NCI-H748 treated with DMSO at 0.1 percent for 48 hours (cell line): ENCODE measurements at places on chromosomes 7 and 10.

DNA sequence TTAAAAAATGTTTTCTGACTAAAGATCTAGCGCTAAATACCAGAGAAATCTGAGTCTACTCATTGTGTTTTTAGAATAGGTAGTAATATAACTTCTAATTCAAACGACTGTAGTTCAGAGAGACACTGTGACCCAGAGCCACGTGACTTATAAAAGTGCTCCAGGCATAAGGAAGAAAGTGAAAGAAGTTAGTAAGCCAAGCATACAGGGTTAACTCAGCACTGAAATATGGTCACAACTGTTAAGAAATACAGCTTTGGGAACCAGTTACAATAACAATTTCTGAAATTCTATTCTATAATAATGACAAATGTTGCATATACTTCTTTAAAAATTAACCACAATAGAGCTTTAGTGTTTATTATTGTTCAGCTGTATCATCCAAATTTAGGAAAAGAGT lies 119.1 kb downstream of the TFEC start:
- no peak for DNase-seq

GRCh38 chr10:8663131-8663530 lies 608.6 kb downstream of the GATA3 start:
- no peak for DNase-seq

DNA sequence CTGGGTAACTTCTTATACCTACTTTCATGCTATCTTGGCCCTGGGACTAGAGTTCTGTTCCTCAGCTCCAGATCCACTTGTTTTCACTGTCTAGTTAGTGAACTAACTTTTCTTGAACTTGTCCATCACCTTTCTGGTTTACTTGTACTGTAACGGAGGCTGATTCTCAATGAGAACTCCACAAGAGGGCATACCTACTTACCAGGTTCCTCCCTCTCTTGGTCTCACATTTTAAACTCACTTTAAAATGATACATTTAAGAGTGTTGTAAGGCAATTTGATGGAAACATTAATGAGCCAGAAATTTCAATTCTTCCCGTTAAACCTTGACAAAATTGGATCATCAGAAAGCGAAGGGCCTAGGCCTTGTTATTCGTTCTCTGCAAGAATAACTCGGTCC lies 111.6 kb downstream of the MAGI2 start:
- DNase-seq: no peak

- no peak for DNase-seq
These were observed 9.8 kb downstream of the CLRN3 start for GRCh38 chr10:127882801-127883459.

DNA sequence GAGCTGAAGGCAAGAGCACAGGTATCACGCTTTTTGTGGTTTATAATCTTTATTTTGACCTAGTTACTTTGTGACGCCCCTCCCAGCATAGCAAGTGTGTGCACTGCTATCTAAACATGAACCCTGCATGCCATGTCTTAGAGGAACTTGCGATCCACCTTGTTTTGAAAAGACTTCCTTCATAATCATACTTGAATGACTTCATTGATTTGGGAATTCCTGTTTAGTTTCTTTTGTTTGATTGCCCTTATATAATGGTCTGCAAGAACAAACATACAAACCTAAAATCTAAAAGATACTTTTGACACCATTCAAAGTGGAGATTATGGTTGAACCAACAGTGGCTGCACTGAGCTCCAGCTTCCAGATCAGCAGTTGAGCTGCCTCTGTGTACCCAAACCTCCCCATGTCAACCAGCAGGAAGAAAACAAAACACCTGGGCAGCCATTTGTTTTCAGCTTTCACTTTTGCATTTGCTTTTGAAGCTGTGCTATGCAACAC lies 132.6 kb downstream of the CELF2 start:
- DNase-seq: no peak

GRCh38 chr7:312424-312823 lies 22.5 kb downstream of the FOXL3 start:
- no peak for DNase-seq

GRCh38 chr10:44295644-44296241 lies 89.2 kb downstream of the CXCL12 start:
- DNase-seq: no peak

DNA sequence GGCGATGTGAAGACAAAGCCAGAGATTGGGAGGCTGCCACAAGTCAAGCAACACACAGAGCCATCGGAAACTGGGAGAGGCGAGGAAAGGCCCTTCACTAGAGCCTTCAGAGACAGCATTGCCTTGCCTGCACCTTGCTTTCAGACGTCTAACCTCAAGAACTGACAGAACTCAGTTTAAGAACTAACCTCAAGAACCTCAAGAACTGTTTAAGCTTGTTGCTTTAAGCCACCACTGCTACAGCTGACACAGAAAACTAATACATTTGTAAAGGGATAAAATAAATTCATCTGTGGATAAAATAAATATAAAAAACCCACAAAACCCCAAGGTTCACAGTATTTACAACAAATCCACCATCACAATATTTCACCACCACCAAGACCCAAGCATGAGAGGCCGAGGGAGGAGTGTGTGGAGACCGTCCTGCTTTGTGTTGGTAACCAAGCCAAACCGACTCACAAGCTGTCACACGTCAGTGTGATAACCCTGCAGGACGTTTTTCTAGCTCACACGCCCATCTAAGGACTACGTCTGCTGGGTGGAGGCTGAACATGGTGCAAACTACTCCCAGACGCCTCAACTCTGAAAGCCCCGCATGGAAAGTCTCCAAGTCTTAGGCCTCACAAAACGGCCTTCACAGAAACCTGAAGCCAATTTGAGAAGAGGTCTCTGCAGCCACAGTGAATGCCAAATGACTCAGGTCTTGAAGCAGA lies 116.8 kb downstream of the ABLIM1 start:
- no peak for DNase-seq

DNA sequence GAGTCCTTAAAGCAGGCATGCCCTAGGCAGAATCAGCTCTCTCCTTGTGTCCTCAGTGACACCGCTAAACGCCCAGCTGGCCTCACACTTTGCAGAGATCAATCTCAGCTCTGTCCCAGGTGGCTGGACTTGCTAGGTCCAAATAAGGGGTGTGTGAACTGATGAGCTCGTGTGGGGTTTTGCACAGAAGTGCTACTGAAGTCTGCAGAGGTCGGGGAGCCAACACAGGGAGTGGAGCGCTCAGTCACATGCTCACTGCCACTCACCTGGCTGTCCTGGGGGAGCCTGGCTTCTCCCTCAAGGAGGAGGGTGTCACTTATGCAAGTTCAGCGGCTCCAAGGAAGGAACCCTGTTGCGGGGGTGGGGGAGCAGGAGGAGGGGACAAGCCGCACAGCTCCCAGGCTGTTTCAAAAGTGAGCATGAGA lies 2.0 kb downstream of the ELN start:
- DNase-seq: no peak

DNA sequence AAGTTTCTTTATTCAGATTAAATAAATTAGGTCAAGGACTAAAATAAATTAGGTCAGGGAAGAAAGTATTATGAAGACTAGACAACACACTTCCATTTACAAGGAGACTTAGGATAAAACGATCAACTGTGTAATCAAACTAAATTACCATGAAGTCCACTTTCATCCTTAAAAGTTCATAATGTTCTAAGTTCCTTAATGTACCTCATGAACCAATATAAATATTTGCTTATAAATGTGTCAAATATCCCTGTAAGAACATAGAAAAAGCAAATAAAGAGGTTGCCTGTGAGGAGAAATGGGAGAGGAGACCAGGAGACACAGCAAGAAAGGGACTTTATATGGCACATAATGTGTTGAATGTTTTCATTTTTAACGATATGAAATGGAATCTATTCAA lies 345.6 kb downstream of the PARD3 start:
- no peak for DNase-seq

- no peak for DNase-seq
These were observed 20.0 kb downstream of the VKORC1L1 start for GRCh38 chr7:65892835-65893234.

DNA sequence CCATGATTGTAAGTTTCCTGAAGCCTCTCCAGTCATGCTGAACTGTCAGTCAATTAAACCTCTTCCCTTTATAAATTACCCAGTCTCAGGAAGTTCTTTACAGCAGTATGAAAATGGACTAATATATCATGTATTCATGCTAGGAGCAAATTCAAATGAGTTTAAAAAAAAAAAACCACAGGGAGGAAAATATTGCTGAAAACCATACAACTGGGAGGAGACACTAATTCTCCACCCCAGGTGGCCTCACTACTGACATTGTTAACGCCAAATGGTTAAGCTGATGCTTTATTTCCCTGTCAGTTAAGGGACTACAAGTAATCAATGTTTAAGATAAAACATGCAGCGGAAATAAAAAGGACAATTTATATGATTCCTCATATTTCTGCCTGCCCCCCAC lies 55.1 kb downstream of the PDE1C start:
- no peak for DNase-seq

DNA sequence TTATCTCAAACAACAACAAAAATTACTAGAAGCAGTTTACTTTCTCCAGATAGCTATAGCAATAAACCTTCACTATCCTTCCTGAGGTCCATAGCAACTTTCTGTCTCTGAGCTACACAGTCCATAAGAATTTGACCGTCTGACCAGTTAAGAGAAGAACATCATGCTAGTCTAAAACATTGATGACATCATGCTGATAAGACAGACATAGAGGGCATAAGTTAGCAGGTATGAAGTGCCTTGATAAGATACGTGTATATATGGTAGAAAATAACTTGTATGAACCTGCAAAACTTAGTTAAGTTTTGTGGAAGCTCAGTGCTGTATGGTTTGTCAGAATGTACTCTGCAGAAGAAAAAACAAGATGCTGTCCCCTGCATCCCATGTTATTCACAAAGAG lies 353.0 kb downstream of the GRID1 start:
- no peak for DNase-seq

DNA sequence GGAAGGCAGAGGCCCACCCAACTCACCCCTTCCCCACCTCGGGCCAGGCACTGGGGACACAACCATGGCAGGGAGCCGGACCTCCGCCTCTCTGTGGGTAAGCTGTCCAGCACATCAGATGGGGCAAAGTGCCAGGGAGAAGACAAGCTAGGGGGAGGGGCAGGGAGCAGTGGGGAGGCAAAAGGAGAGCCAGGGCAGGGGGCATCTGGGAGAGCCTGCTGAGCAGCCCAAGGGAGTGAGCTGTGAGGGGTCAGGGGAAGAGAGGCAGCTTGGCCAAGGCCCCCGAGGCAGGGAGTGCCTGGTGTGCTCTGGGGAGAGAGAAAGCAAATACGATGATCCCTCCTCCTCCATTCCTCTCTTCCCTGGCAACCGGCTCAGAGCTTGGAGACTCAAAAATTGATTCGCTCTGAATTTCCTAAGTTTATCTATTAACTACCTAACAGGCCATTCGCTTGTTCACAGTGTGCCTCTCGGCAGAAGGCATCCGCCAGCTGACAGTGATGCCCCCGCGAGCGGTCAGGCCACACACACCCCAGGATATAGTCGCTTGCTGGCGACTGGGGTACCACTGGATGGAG lies 4.5 kb downstream of the CAMK2B start:
- DNase-seq: no peak

- DNase-seq: no peak
These were observed 74.0 kb downstream of the TLL2 start for GRCh38 chr10:96439725-96440124.

- DNase-seq: no peak
These were observed 479.3 kb upstream of the PODXL start for GRCh38 chr7:132035517-132036362.

DNA sequence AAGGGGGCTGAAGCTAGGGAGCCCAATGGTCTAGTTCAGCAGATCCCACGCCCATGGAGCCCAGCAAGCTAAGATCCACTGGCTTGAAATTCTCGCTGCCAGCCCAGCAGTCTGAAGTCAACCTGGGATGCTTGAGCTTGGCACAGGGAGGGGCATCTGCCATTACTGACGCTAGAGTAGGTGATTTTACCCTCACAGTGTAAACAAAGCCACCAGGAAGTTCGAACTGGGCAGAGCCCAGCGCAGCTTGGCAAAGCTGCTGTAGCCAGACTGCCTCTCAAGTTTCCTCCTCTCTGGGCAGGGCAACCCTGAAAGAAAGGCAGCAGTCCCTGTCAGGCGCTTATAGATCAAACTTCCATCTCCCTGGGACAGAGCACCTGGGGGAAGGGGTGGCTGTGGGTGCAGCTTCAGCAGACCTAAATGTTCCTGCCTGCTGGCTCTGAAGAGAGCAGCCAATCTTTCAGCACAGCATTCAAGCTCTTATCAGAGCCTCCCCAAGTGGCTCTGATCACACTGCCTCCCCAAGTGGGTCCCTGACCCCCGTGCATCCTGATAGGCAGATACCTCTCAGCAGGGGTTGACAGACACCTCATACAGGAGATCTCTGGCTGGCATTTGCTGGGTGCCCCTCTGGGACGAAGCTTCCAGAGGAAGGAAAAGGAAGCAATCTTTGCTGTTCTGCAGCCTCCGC lies 167.8 kb downstream of the CCDC71L start:
- DNase-seq: no peak

DNA sequence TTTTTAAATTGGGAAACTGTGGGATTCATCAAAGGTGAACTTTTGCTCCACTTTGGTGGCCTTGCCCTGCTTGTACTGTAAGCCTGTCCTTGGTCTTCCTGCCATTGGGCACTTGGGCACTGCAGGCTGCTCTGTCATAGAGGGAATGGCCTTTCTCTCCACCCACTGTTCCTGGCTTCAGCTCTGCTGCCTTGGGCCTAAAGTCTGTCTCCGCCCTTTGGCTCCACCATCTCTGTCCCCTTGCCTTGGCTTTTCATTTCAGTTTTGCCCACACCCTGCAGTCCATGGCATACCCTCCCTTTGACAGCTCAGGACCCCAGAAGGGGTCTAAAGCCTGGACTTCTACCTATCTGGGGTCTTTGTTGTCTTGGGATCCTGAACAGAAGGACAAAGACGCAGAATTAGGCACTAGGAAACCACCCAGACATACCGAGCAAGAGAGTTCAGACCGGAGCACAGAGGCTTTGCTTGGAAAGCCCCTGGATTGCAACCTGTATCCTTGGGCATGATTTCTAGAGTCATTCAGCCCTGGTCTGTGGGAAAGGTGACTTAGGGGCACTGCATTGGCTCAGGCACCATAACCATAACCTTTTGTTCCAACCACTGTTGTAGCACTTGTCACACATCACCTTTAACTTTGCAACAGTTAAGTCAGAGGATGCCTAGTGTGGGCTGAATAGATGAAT lies 5.2 kb upstream of the ARHGAP22 start:
- no peak for DNase-seq

DNA sequence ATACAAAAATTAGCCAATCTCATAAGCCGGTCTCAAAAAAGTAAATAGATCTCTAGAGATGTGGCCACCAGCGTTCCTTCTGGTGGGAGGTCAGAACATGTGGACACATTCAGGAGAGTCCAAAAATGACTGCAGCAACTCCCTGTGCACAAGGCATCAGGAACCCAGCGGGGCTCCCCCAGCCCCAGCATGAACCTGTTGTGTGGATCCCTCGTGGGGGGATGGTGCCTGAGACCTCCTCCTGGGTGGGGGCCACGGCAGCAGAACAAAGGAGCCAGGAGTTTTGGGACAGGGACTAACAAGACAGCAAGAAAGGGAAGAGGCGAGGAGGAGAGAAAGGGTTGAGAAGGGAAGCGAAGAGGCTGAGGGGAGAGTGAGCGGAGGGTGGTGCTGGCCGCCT lies 121.8 kb downstream of the WDR37 start:
- DNase-seq: no peak

DNA sequence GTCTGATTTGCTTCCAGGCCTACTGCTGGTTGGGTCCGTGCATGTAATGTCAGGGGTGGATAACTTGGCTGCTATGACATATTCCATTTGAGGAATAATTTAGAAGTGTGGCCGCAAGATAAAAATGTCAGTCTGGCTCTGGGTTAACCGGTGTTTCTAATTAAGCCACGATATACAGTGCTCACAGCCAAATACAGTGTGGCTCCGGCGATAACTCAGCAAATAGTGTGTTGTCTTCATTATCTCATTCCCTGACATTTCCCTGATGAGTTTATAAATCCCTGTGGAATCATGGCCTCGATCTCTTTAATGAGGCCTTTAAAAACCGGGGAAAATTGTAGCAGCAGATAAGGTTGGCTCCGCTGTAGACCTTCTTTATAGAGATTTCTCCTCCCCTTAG lies 1125.0 kb downstream of the TYW1 start:
- no peak for DNase-seq
